ENCODE measurements at places on chromosomes 16 and 17.

- DNase-seq, result no peak
Observed at GRCh38 chr17:5686074-5686635, 101.8 kb upstream of the NLRP1 start.

DNA sequence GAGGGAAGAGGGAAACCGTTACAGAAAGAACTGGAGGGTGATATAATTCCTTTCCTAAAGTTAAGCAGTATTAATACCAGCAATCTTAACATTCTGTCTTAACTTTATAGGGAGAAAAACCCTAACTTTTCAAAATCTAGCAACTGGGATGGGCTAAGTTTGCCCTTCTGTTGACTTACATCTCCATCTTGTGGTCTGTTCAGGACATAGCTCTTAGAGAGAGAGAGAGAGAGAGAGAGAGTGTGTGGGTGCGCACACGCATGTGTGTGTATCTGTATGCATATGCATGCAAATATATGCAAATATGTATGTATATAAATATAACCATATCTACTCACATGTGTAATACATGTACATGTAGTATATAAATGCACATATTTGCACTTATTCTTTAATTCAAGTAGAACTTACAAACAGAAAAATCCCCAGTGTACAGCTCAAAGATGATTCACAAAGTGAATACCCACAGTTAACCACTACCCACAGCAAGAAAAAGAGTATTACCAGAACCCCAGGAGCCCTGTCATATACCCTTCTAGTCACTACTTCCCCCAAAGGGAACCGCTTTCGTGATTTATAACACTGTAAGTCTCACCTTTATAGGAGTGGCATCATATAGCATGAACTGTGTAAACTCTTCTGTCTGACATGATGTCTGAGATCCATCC is 46.5 kb downstream of the STX8 start:
- no peak for DNase-seq

GRCh38 chr17:43661699-43662412 is at the start of gene MEOX1:
Gene MEOX1, minus strand, starts transcription at chr17:43661922. Its CDS starts 388 bp downstream, at chr17:43661534.
- no peak for DNase-seq

GRCh38 chr17:12974005-12974531 is 43.8 kb downstream of the ELAC2 start:
- no peak for DNase-seq

DNA sequence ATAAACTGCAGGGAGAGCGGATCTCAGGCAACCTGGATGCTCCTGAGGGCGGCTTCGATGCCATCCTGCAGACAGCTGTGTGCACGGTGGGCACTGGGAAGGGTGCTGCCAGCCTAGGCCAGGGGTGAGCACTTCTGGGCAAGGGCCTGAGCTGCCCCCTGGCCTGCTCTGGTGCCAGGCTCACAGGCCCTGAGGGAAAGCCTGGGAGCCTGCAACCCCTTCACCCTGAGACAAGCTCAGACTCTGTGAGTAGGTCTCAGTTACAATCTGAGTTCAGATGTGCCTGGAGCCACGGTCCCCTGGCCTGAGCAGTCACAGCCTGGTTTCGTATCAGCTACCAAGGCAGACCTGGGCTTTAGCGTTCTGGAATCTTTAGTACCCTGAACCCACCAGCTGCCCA is 8.1 kb downstream of the ITGB4 start:
- DNase-seq, result no peak

- DNase-seq, result no peak
Observed at GRCh38 chr16:81521141-81521626, 76.6 kb downstream of the CMIP start.

GRCh38 chr17:77763023-77763422 is 195.5 kb upstream of the TNRC6C start:
- no peak for DNase-seq

- DNase-seq, result no peak
Observed at GRCh38 chr17:3482852-3483251, 7.1 kb downstream of the ASPA start.

GRCh38 chr16:67856927-67857546 is 9.5 kb upstream of the CENPT start:
- no peak for DNase-seq

- DNase-seq, result no peak
Observed at GRCh38 chr17:39704821-39705551, 5.1 kb downstream of the ERBB2 start.

DNA sequence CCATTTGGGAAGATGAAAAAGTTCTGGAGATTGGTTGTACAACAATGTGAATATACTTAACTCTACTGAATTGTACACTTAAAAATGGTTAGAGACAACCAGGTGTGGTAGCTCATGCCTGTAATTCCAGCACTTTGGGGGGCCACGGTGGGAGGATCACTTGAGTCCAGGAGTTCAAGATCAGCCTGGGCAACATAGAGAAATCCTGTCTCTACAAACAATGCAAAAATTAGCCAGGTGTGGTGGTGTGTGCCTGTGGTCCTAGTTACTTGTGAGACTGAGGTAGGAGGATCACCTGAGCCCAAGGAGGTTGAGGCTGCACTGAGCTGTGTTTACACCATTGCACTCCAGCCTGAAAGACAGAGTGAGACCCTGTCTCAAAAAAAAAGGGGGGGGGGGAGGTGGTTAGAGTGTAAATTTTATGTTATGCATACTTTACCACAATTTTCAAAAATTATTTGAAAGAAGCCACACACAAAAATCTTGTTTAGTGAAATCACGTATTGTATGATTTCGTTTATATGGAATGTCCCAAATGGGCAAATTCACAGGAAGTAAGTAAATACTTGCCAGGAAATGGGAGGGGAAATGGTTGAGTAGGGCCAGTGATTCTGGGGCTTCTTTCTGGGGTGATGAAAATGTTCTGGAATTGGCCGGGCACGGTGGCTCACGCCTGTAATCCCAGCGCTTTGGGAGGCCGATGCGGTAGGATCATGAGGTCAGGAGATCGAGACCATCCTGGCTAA is 37.1 kb upstream of the AMZ2 start:
- DNase-seq, result no peak

DNA sequence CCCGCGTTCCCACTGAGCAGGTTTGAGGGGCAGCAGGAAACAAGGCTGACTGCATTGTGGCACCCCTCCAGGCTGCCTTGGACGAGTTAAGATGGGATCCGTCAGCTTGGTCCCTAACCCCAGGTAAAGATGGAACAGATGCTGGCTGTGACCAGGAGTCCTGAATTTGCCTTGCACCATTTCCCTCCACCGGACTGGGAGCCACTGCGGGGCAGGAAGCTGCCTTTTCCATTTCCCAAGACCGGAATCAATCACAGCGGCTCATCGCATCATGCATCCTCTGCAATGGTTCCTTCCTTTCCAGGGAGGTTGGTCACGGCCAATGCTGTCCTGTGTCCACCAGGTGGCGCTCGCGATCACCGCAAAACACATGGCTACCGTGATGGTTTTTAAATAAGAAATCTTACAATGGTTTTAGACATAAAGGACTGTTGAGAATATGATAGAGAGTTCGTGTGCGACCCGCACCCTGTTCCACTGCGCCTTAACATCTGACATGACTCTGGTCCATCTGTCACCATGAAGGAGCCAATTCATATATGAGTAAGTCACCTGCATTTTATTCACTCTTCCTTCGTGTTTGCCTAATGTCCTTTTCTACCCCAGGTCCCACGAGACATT is 6.8 kb upstream of the MEAK7 start:
- DNase-seq, result peak; percentile 84

- no peak for DNase-seq
Observed at GRCh38 chr16:19316846-19317245, 31.3 kb downstream of the CLEC19A start.

GRCh38 chr16:19883296-19883965 is 1.2 kb downstream of the GPRC5B start:
- peak; percentile 80 for DNase-seq

DNA sequence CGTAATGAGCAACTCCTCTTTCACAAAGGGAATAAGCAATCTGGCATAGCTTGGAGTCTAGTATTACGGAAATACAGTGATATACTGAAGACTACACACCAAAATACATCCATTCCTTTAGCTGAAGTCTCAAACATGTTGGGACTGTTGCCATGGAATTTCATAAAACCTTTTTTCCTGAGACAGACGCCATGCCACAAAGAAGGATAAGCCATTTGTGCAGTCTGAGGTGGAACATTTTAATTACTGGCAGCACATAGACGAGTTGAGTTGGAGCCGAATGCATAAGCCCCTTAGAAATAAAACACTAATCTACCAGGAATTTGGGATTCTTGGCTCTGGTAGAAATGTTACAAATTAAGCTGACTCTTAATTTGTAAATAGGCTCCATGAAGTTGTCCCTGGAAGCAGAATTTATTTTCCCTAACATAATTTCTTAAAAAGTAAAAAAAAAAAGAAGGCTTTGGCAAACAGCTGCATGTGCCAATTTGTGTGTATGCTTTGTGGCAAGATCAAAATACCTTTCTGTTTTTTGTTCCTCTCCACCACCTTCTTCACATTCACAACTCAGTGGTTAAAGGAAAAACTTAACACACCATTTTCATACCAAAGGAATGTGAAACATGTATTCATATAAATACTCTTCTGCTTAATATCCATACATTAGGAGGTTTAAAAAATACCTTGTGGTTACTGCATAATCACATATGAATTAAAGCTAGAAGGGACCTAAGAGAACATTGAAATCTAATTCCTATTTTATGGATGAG is 25.5 kb downstream of the GRB7 start:
- DNase-seq, result no peak

DNA sequence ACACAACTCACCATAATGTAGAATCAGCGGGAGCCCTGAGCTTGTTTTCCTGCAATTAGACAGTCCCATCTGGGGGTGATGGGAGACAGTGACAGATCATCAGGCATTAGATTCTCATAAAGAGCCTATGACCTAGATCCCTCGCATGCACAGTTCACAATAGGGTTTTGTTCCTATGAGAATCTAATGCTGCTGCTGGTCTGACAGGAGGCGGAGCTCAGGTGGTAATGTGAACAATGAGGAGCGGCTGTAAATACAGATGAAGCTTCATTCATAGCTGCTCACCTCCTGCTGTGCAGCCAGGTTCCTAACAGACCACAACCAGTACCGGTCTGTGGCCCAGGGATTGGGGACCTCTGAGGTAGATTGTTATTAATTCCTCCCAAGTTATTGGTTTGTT is 2.9 kb upstream of the DOK4 start:
- DNase-seq, result no peak

- no peak for DNase-seq
Observed at GRCh38 chr16:81477697-81478693, 33.4 kb downstream of the CMIP start.

- no peak for DNase-seq
Observed at GRCh38 chr17:56424543-56425044, 168.9 kb upstream of the NOG start.

GRCh38 chr16:85752511-85753420 is 1.9 kb upstream of the C16orf74 start:
- DNase-seq, result no peak

DNA sequence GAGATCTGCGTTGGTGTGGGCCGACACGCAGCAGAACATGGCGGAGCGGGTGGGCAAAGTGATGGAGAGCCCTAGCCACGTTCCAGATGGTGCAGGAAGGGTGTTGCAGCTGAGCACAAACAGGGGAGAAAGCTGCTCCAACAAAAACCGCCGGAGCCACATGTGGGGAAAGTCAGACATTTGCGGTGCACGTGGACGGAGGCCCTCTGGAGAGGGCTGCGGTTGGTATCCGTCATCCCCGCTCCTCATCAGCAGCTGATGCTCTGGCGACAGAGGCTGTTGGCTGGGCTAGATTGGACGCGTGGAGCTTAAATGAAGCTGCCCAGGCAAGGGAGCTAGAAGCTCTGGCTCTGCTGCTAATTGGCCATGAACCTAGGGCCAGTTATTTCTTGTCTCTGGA is 43.5 kb upstream of the ADCY9 start:
- DNase-seq, result no peak

DNA sequence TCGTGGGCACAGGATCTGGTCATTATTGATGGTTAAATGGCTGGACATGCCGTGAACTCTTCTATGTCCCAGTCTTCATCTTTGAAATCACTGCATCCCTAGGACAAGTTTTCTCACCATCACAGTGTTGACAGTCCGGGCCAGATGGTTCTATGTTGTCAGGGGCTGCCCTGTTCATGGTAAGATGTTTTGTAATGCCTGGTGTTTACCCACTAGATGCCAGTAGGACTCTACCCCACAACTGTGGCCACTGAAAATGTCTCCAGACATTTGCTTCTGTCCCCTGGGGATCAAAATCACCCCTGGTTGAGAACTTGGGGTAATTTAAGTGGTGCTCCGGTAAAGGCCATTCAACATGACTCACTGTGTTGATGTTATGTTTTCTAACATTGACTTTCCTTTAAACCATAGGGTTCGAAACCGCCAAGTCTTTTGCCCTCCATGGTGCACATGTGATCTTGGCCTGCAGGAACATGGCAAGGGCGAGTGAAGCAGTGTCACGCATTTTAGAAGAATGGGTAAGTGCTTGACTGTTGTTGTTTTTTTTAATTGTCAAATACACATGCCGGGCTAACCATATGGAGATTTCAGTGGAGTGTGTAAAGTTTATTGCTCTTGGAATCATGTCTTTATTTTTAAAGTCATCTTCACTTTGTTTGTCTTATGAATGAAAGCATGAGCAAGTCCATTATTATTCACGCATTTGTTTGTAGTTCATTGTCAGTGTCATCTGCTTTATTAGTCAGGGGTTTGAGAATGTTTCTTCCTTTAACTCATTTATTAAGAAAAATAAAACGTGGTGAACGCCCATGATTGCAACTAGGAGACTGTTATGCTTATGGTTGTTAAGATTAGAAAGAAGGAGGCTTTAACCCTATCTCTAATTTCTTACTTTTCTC is 64.6 kb downstream of the WWOX start:
- no peak for DNase-seq

DNA sequence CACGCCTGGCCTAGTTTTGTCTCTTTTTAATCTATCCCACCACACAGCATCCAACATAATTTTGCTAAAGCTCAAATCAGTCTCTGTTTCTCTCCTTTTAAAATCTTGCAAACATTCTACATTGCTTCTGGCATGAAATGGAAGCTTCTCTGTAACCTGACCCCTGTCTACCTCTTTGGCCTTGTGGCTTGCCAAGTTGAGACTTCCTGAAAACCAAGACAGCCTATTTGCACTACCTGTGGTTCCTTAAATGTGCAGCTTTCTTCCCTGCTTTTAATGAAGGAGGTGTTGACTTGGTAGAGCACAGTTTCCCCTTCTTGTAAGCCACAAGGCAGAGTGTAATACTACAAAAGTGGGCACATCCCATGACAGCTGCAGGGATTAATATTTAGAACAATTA is 6.0 kb upstream of the CCL3 start:
- DNase-seq, result no peak

DNA sequence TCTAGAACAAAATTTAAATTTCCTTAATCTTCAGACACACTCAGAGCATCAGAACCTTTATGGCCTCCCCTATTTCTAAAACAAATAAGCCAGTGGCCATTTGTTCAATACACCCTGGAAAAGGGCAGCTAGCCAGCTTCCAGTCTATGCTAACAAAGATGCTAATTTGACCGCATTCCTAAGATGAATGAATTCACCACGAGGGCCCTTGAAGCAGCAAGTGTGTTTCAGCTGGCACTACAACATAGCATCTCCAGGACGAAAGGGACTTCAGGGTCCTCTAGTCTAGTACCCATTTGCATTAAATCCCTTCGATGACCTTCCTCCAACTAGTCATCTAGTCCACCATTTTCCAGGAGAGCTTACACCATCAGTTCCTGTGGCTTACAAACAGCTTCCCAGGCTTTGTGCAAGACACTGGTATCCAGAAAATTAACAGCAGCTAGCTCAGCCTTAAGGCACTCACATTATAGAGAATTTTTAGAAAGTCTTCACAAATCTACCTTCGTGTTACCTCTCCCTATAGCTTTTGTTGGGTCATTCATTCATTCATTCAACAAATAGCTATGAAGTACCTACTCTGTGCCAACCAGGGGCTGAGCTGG is 10.9 kb downstream of the KRT37 start:
- DNase-seq, result no peak

- peak; percentile 47 for DNase-seq
Observed at GRCh38 chr17:79664930-79665737, 54.3 kb upstream of the RBFOX3 start.

- no peak for DNase-seq
Observed at GRCh38 chr17:61520897-61521296, 68.7 kb downstream of the TBX4 start.

All from head of caudate nucleus (tissue), 42 donors.